COR-L47 (cell line): ENCODE measurements at places on chromosomes 12 and 14.

GRCh38 chr14:69288011-69288771 lies 28.2 kb downstream of the GALNT16 start:
- DNase-seq, result no peak

GRCh38 chr12:3980504-3981272 lies 107.5 kb upstream of the PARP11 start:
- no peak for DNase-seq

- DNase-seq, result no peak
Observed at GRCh38 chr12:44405297-44405696, 470.8 kb downstream of the NELL2 start.

DNA sequence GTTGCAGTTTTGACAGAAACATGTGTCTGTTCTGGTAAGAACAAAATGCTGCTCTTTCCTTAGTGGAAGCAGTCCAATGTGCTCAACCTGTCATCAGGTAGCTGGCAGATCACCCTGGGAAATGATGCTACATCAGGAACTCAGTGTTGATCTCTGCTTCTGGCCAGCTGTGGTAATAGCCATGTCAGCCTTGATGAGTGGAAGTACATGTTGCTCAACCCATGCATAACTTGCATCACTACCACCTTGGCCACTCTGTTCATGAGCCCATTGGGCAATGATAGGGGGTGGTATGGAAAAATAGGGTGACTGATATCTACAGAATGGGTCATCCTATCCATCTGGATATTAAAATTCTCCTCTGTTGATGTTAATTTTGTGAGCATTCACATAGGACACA lies 411.0 kb downstream of the C12orf50 start:
- no peak for DNase-seq
